ENCODE measurements at places on chromosomes 7 and 10. TPM values are rescaled to one million over a fixed set of nuclear protein-coding genes. Genes with fewer than 3 reads are reported as not detected.
A peak's percentile ranks its signal among the peaks of the same experiment; 100 is the strongest.

Gene GRM3
- not detected for total RNA-seq

Gene TMEM140
- 29.4 TPM for total RNA-seq

Gene ZKSCAN1
- 96.9 TPM for total RNA-seq

Gene ANKRD1
- total RNA-seq: 0.36 TPM

Gene JCAD
- 83.5 TPM for total RNA-seq

Gene PPP1R9A
- total RNA-seq: 47.9 TPM

DNA sequence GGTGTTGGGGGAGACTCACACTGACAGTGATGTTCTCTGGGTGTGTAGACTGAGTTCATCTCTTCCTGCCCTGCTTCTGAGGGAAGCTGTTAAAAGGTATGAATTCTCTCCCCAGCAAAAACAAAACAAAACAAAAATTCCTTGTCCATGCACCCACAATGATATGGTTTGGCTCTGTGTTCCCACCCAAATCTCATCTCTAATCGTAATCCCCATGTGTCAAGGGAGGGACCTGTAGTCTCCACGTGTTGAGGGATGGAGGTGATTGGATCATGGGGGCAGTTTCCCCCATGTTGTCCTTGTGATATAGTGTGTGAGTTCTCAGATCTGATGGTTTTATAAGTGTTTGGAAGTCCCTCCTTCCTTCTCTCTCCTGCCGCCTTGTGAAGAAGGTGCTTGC lies 245.5 kb downstream of the GALNT17 start:
- DNase-seq: no peak

GRCh38 chr7:116829493-116829892 lies 32.9 kb upstream of the CAPZA2 start:
- no peak for DNase-seq

DNA sequence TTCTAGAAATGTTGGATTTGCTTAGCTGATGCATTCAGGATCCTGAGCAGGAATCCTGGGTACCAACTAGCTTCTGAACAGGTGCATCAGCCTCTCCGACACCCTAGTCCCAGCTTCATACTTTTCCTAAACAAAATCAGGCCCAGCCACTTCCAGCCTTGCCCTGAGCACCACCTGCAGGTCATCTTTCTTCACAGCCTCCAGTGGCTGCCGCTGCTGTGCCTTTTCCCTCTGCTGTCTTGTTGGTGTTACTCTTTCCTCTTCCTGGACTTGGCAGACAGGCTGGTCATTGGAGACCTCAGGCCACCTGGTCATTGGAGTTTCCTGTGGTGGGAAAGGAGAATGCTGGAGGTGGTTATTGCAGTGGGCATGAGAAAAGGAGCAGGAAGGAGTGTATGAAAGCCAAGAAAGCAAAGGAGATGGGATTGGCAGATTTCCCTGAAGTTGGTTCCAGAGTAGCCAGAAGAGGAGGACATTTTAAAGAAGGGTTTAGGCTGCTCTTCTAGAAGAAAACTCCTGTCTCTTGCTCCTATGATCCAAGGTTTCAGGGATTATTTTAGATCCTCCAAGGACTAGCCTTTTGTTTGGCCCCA lies 48.2 kb upstream of the NFKB2 start:
- no peak for DNase-seq

DNA sequence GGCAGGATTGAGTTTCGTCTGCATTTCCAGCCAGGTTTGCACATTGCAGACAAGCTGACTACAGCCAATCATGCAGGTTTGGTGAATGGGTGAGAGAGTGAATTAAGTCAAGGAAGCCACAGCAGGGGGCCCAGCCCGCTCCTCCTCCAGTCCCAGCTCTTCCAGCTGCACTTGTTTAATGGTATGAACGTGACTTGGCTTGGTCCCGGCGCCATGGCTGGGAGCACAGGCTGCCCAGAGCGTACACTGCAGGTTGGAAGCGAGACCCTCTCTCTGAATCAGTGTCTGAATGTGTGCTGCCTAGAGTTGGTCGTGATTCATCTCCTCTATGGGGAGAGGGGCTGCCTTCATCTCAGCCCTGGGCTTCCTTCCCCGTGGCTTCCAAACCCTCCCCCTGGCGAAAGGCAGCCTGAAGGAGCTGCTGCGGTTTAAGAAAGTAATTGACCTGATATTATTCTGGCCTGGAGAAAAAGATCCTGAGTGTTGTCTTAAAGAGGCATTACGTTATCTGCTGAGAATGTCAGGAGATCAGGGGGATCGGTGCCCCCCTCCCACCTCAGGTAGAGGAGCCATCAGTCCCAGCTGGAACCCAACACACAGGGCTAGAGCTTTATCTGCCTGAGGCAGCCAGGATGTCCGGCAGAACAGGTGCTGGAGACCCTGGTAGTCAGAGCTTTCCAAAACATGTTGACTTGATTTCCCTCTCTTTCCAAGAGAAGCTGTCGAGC lies 132.1 kb downstream of the COL26A1 start:
- DNase-seq: no peak

- peak; percentile 88 for DNase-seq
Observed at GRCh38 chr7:99040104-99040958, 103.6 kb downstream of the SMURF1 start.

DNA sequence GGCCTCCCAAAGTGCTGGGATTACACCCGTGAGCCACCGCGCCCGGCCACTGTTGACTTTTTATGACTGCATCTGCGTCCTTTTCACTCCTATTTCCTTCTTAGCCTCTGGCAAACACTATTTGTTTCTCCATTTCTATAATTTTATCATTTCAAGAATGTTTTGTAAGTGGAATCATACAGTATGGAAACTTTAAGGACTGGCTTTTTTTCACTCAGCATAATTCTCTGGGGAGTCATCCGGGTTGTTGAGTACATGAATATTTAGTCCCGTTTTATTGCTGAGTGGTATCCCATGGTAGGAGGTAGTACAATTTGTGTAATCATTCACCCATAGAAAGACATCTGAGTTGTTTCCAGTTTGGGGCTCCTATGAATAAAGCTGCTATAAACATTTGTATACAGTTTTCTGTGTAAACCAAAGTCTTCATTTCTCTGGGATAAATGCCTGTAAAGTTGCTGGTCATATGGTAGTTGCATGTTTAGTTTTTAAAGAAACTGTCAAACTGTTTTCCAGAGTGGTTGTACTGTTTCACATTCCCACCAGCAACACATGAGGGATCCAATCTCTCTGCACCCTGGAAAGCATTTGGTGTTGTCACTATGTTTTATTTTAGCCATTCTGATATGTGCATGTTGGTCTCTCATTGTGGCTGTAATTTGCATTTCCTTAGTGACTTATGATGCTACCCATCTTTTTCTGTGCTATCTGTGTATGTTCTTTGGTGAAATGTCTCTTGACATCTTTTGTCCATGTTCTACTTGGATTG lies 139.6 kb upstream of the EEPD1 start:
- DNase-seq: no peak

GRCh38 chr7:12907774-12908173 lies 220.3 kb downstream of the ARL4A start:
- DNase-seq: no peak

DNA sequence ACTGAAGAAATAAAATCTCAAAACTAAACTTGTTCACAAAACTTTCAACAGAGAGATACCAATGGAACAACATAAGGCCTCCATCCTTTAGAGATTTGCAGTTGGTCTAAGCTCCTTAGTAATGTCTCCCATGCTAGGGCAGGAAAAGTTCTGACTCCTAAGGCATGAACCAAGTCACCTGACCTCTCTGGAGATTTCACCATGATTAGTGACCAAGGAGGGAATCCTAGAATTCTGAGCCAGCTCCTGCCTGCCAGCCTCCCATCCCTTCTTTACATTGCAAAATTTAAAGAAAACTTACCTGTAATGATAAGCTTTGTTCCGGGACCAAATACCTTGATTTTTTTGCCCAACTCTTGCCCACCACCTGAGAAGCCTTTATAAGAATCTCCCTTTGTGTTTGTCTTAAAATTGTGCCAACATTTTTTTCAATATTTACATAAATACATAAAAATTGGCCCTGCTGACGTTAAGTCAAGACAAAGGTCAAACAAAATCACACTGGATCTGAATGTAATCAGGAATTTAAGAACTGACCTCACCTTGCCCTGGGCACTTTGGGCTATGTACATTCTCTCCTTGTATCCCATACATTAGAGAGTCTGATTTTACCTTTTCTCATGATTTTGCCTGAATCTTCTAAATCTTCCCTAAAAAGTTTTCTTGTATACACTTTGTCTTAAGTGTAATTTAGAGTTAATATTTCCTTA lies at the start of gene TARP:
TARP (minus strand) TSS at position 351 of the 710 bp plus-strand sequence.
- no peak for DNase-seq

GRCh38 chr7:131909151-131909768 lies 352.8 kb upstream of the PODXL start:
- DNase-seq: no peak

Data from sciatic nerve (tissue), 2 donors.